ENCODE measurements at places on chromosomes 2 and 18.
A peak's percentile ranks its signal among the peaks of the same experiment; 100 is the strongest.

- DNase-seq: no peak
Measured at GRCh38 chr2:54497763-54498680, 41.9 kb downstream of the SPTBN1 start.

DNA sequence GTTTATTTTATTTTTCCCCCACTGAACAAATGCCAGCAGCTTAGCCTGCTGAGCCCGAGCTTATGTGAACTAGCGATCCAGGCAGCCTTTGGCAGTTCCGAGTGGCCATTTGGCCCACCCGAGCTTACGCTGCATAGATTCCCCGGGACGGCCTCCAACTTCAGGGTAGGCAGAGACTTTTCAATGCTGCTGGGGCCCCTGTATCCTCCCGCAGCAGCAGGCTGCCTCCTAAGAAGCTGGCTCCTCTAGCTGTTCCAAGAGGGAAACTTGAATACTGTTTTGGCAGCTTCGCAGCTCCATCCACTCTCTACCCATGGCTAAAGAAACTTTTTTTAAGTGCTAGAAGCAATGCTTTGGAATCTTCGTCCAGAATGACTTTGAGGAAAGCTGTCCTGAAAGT, 295.2 kb downstream of the SS18 start:
- DNase-seq: no peak

- no peak for DNase-seq
Measured at GRCh38 chr2:176814274-176814673, 398.3 kb upstream of the HNRNPA3 start.

GRCh38 chr2:203650860-203651613, 55.4 kb upstream of the CD28 start:
- no peak for DNase-seq

DNA sequence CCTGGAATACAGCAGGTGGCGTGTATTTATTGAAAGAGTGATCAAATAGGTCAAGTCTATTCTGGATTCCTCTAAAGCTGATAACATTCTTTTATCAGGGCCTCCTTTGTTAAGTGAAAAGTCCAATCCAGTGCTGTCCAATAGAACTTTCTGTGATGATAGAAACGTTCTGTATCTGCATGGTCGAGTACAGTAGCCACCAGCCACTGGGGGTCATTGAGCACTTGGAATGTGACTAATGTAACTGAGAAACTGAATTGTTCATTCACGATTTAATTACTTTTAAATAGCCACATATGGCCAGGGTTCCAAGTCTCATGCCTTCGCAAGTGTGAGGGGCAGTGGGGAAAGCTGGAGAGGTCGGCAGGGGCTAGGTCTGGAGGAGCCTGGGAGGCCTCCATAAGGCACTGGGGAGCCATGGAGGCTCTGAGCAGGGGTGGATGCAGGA, 20.5 kb downstream of the SH2D6 start:
- DNase-seq: no peak

GRCh38 chr2:226137201-226137811, 662.3 kb downstream of the IRS1 start:
- DNase-seq: no peak

GRCh38 chr18:13372531-13372951, 154.0 kb downstream of the LDLRAD4 start:
- DNase-seq: no peak

DNA sequence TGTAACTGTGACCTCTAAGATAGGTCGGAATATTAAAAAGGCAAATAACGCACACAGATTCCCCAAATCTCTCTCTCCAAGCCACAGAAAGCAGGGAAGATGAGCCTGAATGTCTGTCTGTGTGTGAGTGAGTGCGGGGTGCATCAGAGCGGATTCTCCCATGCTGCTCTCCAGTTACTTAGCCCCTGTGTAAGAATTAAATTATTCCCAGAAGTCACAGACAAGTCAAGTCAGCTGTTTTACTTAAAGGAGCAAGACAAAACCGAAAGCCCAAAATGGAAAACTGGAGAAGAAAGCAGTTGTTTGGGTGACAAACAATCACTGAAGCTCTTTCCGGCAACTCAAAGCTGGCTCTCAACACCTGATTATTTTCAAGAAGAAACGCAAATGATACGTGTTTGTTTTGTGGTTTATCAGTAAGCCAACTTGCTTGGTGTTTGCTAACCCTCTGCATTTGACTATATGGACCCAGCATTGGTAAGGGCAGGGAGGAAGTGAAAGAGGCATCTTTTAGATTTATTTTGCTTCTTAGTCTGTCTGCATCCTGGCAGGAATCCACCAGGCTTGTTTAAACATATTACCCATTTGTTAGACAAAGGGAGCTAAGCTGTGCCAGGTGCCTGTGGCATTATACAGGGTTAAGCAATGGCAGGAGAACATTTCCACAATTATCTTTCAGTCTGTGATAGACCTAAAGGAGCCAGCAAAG, 121.5 kb upstream of the CREB1 start:
- DNase-seq: no peak

GRCh38 chr2:174675615-174676014, 78.0 kb upstream of the WIPF1 start:
- DNase-seq: peak; percentile 22

DNA sequence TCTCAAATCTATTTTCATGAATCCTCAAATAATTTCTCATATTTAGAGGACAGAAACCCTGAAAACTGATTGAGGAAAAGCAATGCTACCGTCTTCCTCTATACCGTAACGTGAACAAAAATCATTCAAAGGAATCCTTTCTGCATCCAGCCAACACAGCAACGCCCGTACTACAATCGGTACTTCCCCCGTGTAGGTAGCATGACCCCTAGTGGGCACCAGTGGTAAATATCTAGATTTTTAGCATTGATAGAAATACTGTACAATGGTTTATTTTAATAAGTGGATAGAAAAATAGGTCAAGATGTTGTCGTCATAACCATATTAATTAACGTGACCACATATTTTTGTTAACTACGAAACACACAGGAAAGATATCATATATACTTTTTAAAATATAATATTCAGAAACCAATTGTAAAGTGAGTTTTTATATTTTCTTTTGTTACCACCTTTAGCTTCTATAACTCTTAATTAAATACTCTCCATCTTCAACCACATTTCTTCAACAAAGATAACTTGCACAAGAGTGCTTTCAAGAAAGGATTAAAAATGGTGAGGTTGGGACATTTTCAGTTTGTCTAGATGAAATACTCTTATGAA, 194.1 kb downstream of the SS18 start:
- DNase-seq: no peak

DNA sequence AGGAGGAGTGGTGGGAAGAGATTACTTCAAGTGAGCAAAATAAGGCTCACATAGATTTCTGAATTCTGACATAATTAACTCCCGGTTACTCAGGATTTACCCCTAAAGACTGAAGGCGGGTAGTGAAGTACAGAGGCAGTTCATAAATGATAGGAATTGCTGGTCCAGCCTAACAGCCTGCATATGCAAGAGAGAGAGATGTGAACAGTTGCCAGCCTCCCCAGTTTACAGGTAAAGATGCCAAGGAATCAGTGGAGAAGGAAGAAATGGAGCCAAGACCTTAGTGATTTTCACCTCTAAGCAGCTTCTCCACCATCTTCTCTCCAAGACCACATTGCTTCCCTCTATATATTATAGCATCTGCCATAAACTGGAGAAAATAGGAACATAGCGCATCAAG, 91.8 kb upstream of the THUMPD2 start:
- DNase-seq: no peak

DNA sequence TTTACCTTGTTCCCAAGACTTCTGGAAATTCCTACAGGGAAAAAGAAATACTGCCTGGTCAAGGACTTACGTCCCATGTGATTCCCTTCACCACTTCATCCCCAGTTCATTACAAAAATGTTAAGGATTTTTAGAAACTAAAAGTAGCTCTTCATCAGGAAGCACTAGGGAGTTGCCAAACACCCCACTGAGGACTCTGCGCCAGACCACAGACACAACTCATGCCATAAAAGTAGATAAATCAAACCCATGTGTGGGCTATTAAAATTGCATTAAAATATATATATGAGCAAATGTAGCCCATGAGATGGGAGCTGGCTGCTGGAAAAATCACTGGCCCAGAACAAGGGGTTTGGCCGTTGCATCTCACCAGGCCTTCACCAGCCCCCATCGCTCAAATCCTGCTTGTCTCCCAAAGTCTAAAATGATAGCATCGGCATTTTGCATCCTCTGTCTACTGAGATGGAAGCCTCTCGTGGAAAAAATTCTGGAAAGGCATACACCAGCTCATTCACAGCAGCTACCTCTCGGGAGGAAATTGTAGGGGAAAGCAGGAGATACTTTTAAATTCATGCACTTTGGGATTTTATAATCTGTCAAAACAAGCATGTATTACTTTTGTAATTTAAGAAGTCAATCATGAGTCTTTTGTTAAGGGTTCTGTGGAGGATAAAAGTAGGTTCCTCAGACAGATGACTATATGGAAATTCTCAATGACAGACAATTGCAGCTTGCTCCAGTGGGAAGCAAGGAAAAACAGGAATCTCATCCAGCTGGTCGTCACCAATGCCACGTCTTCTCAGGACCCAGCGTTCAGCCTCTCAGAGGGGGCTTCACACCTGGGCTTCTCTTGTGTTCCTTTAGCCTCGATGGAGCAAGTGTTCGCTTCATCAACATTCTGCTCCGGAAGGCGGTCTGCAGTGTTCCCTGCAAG, 113.9 kb downstream of the MREG start:
- no peak for DNase-seq

- no peak for DNase-seq
Measured at GRCh38 chr2:17800693-17801458, 15.4 kb upstream of the MSGN1 start.

DNA sequence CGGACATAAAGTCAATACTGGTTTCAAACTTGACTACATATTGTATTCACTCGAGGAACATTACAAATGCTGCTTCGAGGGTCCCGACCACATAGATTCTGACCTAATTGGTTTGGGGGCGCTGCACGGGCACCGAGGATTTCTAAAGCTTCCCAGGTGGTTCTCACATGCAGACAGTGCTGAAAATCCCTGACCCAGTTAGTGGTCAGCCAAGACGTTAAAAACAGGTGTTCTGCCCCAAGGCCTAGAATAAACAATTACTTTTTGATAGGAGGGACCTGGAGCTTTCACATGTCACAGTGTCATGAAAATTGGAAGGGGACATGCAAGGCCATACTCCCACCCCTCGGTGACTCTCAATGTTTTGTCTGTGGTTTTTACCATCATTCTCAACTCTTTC, 368.9 kb downstream of the RNF144A start:
- DNase-seq: no peak

- no peak for DNase-seq
Measured at GRCh38 chr2:8169443-8169842, 512.4 kb upstream of the ID2 start.

DNA sequence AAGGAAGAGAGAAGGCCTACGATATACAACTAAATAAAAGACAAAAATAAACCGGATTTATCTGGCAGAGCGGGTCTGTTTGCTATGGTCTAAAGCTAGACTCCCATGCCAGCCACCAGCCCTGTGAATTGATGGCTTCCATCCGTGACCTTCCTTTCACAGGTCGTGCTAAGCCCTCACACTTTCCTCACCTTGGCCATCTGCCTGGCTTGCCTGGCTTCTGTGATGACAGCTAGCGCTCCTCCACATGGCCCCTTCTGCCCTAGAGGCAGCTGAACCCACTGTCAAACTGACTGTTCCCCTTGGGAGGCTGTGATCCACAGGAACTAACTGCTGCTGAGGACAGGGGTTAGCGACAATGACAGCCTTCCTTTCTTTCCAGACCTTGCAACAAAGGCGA, 32.5 kb downstream of the GAREM1 start:
- DNase-seq: no peak

DNA sequence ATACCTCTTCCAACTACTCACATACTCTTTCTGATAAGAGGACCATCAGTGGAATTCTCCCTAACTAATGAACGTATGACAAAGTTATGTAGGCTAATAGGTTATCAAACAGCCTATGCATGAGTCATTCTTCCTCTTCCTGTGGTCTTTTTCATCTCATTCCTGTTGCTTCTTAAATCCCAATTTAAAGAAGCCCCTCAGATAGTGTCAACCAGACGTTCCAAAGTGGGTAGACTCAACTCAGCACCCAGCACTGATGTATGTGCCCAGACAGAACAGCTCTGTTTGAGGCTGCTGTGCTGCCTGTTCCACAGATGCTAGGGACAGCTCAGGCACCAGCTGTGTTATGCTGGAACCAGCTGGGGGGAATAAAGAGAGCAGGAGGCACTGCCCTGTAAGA, 52.6 kb downstream of the CXCR4 start:
- DNase-seq: no peak

DNA sequence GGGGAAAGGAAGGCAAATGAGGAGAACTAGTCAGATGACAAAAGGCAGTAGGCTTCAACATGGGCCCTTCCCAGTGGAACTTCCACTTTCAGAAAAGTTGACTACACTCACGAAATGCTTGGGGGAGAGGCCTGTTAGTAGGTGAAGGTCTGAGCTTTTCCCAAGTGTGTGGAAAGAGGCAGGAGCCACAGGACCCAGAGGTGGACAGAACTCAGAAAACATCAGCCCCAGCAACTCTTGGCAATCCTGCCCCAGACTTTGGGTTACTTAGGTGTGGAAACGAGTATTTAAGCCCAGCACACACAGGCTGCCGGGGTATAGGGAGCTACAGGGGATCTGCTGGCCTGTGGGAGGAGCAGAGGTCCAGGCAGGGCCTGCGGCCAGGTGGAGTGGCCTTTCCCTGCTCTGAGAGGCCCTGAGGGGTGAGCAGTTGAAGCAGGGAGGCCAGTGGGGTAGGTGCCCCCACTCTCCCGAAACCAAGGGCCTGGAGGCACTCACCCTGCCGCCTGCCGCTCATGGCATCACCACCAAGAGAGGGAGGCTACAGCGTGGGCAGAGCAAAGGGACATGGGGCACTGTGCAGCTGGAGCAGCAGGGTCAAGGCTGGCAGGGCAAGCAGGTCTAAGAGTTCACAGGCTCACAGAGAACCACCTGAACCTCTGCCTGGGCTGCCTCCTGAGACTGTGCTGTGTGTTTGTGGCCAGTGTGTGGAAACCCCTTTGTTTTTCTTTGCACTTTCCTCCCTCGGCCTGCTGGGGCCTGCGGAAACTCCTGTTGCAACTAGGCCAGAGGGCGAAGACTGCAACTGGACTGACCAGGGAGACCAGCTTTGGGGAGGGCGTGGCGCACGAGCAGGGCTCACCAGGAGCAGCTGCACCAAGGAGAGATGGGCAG, 130.7 kb upstream of the SERTAD2 start:
- DNase-seq: no peak

DNA sequence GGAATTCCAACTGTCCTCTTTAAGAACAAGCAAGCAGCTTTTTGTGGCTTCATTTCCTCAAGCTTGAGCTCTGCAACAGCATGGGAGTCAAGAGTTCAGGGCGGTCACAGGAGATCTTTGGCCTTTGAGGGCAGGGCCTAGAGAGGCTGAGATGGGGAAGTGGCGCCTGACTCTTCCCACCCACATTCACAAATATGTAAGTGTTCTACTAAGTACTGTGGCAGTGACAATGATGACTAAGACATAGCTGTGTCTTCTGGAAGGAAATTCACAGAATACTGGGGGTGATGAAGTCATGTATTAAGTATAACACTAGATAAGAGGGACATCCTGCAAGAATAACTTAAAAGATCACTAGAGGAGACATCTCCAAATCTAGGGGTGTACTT, 15.0 kb downstream of the RND3 start:
- DNase-seq: no peak

DNA sequence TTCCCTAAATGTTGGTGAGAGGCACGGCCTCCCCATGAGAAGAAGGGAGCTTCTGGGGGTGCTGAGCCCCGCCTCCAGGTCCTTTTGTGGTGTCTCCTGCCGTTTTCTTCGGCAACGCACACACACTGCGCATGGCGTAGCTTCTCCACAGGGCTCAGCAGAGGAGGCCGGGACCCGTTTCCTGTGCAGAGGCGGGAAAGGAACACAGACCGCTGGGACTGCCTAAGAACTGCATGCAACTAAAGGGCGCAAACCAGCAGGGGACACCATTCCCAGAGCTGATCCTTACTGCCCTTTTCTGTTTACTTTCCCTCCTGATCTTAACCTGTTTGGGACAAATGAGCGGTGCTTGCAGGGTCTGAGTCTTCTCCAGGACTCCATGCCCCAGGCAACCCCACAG, 90.3 kb upstream of the CAPN13 start:
- no peak for DNase-seq
